Activated naive CD8-positive, alpha-beta T cell treated with anti-CD3 and anti-CD28 coated beads, Interleukin-2, amount 50 U/mL, for 24 hours (primary cell): ENCODE measurements at places on chromosomes 12 and 14.

GRCh38 chr14:32197919-32198318, 3.9 kb upstream of the RNU6-7 start:
- H3K4me3 ChIP-seq = no peak overlapping the region
- H3K36me3 ChIP-seq = no peaks in the 10 kb centered on the region
- peaks cover 3% of the 10 kb centered on the region for H3K27me3 ChIP-seq

DNA sequence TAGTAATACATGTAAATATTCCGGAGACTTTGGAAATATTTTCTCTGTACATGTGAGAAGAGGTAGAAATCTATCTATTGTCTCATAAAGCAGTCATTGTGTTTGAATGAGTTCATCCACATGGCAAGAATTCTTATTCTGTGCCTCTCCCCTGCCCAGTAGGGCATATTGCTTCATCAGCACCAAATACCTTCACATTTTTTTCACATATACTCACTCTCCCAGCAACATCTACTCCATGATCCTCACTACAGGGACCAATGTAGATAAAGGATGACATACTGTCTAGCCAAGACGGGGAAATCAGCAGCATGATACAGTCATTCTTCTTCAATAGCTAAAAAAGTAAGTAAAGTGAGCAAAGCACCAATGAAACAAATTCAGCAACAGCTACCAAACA, 1.3 kb upstream of the TAS2R14 start:
- no peak overlapping the region for H3K4me3 ChIP-seq
- no peak overlapping the region for H3K27ac ChIP-seq
- DNase-seq = no peak
- H3K36me3 ChIP-seq = no peaks in the 10 kb centered on the region

- DNase-seq = no peak
- H3K4me1 ChIP-seq = peaks cover under 1% of the 10 kb centered on the region
- H3K27me3 ChIP-seq = no peaks in the 10 kb centered on the region
- H3K4me3 ChIP-seq = no peak overlapping the region
- no peak overlapping the region for H3K27ac ChIP-seq
These were observed 8.4 kb upstream of the ARHGAP5 start for GRCh38 chr14:32068708-32069107.

DNA sequence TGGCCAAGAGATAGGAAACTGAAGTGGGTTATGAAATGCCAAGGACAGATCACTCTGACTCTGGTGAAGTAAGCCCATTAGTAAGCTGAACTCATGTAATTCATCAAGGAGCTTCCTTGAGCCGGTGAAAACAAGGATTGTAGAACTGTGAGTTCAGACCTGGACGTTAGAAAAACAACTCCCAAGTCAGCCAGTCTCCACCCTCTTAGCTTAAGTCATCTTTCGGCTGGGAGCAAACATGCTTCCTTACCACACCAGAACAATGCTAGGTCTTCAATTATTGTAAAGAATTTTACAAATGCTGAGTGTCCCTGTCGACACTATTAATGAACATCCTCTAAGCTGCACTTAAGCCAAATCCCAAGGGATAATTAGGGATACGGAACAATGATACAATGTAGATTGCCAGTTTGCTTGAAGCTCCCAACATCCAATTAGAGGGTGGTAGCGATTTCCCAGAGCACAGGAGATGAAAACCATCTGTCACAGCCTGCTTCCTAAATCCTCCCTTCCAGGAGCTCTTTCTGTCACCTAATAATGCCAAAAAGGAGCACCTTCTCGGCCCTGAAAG, 45.7 kb upstream of the VASH1 start:
- H3K4me1 ChIP-seq = no peaks in the 10 kb centered on the region
- H3K27me3 ChIP-seq = peaks cover 8% of the 10 kb centered on the region
- no peak overlapping the region for H3K4me3 ChIP-seq
- DNase-seq = no peak
- H3K27ac ChIP-seq = no peak overlapping the region

DNA sequence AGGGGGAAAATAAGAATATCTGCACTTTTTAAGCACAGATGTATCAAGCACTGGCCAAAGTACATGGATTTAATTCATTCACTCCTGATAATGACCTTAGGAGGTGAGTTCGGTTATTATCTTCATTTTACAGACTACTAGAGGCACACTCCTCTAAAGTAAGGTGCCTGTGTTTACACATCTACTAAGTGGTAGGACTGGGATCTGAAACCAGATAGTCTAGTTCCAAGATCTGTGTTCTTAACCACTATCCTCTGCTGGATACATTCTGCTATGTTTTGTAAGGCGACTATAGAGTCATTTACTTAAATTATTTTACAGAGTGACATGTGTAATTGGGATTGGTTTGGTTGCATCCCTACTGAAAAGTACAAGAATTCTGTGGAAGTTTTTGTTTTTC, 175.3 kb downstream of the ESR2 start:
- DNase-seq = no peak
- H3K36me3 ChIP-seq = peaks cover 9% of the 10 kb centered on the region
- no peak overlapping the region for H3K4me3 ChIP-seq
- no peak overlapping the region for H3K27ac ChIP-seq

- H3K4me3 ChIP-seq = no peak overlapping the region
- DNase-seq = no peak
- peaks cover 2% of the 10 kb centered on the region for H3K4me1 ChIP-seq
- H3K36me3 ChIP-seq = no peaks in the 10 kb centered on the region
These were observed 42.2 kb downstream of the JAG2 start for GRCh38 chr14:105126126-105126980.
